ENCODE measurements at places on chromosomes 1 and 21.
A peak's percentile ranks its signal among the peaks of the same experiment; 100 is the strongest.

DNA sequence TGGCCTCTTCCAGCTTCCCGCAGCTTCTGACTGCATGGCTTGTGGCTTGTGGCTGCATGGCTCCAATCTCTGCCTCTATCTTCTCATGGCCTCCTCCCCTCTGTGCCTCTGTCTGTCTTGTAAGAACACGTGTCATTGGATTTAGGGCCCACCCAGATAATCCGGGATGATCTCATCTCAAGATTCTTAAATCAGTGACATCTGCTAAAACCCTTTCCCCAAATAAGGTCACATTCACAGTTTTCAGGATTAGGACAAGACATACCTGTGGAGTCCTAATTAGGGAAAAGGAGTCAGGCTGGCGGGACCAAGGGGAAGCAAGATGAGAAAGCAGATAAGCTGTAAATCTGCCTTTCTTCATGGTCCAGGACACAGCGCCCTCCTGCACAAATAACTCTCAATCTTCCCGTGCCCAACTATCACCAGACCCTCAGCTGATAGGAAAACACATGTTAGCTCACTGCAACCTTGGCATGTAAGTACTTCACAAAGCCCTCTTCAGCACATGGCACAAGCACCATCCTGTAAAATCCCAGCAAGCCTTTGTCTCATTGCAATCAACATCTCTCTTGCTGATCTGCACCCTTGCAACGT lies 82.2 kb downstream of the SPSB1 start:
- DNase-seq: no peak

DNA sequence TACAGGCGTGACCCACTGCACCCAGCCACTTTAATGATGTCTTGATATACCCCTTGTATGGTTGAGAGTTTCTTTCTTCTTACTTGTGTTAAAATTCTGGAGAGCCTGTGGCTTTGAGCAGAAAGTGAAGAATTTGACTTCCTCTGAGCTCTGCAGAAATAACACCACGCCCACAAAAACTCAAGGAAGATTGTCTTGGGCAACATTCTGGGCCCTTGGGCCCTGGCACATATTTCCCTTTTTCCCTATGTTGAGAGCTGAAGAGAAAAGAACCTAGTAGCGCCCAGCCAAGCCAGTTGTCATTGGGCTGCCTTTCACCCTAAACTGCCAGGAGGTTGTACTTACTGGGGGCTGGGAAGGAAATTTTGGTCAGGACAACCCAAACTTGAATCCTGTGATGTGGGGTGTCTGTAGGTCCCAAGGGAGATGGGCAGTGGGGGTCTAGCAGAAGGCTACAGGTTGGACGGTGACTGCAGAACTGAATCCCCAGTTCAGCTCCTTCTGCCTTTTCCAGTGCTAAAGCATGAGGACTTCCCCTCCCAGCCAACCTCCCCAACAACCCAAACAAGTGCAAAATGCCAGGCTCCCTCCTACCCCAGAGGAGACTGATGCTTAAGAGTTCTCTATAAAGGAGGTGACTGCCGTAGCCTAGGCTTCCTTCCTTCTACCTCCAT lies 11.7 kb upstream of the SNAPIN start:
- no peak for DNase-seq

DNA sequence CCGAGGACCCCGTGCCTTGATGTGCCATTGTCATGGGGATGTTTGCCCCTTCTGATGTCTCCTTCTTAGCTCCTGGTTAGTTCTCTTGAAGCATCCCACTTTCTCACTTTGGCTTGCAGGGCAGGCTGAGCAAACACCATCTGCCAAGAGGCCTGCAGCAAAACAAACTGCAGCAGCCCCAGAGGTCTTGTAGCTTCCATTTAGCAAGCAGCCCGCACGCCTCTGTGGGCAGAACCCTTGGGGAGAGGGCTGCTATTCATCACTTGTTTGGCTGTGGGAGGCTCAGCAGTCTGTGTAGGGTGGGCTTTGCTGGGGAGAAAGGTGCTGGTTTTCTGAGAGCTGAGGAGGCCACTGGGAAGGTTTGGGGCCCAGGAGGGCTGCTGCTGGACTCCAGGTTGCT lies 56.7 kb downstream of the KCNC4 start:
- DNase-seq: no peak

- DNase-seq: no peak
These were observed 180.3 kb downstream of the DISC1 start for GRCh38 chr1:231806623-231807495.

- no peak for DNase-seq
These were observed 12.5 kb downstream of the NID1 start for GRCh38 chr1:236052232-236052993.

GRCh38 chr1:179883745-179884138 lies 1.7 kb downstream of the TOR1AIP1 start:
- peak; percentile 41 for DNase-seq

DNA sequence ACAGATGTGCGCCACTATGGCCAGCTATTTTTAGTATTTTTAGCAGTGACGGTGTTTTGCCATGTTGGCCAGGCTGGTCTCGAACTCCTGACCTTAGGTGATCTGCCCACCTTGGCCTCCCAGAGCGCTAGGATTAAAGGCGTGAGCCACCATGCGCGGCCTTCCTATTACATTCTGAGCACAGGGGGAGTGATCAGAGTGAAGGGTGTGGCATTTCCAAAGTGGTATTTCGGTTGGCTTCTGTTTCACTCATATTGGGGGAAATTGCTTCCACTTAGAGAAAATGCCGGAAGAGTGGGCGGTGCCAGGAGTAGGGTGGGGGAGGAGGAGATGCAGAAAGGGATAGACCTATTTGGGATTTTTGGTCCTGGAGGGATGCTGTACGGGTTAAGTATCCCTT lies 4.3 kb downstream of the PIK3CD start:
- no peak for DNase-seq

- no peak for DNase-seq
These were observed 113.1 kb downstream of the DNM3 start for GRCh38 chr1:171954361-171954760.

DNA sequence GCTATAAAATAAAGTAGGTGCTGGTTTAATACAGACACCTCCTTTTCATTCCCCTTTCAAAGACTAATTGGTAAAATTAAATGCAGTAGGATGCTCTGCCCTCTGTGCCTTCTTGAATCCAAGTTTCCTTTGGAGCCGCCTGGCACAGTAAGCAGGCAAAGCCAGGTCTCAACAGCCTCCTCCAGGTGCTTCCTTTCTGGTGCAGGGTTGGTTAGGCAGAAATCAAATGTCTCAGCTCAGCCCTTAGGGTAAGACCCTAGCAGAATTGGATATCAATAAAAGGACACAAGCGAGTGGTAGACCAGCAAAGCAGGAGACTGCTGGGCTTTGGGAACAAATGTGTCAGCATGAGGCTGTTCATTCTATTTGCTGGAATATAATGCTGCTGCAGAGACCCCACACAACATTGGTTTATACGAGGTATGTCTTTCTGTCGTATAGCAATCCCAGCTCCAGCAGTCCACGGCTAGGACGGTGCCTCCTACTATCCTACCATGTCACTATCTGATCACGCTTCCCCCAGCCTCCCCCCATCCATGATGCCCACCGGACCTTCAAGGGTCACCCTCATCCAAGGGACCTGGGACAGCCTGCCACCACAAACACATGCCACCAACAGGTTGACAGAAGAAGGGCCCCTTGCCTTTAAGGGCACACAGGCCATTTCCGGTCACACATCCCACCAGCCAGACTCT lies 58.4 kb downstream of the CAPN2 start:
- DNase-seq: no peak

DNA sequence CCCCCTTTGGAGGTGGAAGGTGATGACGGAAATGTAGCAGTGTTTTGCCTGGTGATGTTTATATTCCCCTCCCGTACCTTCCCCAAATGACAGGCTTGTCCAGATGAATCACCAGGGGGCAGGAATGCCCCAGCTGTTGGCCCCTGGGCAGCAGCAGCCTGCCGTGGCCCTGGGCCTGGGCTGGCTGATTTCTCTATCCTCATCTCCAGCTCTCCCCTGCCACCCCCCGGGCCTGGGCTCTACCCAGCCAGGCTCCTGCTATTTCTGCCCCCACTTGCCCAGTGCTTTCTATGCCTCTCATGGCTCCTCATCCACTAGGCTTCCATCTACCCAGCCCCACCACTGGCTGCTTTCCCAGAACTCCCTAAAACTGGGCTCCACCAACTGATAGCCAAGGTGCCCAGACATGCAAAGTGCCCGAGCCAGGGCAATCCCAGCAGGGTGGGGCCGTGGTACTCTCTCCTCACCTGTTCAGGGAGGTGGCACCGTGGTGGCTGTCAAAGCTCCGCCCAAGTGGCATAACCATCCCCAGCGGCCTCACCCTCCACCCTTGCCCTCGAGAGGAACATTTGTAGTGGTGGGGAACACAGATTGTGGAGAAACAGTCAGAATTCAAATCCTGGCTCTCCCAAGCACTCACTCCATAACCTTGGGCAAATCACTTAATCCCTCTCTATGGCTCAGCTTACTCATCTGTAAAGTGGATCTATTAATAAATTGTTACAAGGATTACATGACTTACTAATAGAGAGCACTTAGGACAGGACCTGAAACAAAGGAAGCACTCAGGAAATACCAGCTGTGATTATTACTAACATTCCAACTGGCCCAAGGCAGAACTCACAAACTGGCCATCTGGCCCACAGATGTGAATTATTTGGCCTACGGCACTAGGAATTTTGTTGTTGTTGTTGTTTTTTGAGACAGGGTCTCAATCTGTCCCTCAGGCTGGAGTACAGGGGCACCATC lies 12.8 kb upstream of the ECE1 start:
- DNase-seq: no peak

DNA sequence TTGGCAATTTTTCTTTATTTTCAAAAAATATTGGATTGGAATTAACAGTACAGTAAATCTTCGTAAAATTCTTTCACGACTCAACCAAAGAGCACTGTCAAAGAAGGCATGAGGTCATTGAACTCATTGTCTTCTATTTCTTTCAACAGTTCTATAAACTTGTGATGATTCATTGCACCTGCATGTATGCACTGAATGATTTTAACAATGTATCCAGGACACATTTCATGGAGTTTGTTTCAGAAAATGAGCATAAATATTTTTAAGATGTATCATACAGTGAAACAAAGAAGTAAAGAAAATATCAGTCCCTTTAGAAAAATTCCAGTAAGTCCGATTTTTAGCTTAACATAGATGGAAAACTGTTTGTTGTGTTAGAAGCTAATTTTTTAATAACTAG lies 33.6 kb upstream of the CD34 start:
- DNase-seq: no peak

GRCh38 chr1:168887381-168887780 lies 158.4 kb upstream of the DPT start:
- no peak for DNase-seq

DNA sequence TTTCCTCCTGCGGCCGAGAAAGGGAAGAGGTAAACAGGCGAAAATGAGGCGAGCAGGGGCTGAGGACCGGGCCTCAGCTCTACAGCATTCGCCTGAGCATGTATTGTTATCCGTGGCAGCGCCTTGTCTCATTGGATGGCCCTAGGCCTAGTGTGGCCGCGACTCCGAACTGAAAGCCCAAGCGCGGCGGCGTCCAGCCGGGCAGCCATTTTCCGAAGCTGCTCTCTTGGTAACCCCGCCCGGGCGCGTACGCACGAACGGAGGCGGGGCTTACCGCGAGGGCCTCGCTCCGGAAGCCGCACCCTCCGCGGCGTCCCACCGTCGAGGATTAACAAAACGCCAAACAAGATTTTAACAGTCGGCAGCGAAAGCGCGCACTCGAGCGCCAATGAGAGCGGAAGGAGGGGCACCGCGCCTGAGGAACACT lies 797 bp upstream of the USP1 start:
- DNase-seq: peak; percentile 94

DNA sequence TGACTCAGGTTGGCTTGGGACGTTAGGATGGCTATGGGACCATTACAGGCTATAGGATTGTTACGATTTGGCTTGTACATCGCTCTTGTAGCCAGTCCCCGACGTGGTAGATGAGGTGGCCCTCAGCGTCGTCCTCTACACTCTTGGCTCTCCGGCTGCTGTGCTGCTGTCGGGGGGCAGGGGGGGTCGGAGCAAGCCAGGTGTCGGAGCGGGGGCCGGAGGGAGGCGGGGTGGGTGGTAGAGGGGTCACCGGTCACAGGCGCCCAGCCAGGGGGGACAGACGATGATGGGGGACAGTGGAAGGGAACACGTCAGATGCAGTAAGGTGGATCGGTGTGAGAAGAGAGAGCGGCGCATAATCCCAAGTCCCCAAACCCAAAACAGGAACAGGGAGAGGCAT lies 4.7 kb downstream of the CLK2 start:
- DNase-seq: no peak

DNA sequence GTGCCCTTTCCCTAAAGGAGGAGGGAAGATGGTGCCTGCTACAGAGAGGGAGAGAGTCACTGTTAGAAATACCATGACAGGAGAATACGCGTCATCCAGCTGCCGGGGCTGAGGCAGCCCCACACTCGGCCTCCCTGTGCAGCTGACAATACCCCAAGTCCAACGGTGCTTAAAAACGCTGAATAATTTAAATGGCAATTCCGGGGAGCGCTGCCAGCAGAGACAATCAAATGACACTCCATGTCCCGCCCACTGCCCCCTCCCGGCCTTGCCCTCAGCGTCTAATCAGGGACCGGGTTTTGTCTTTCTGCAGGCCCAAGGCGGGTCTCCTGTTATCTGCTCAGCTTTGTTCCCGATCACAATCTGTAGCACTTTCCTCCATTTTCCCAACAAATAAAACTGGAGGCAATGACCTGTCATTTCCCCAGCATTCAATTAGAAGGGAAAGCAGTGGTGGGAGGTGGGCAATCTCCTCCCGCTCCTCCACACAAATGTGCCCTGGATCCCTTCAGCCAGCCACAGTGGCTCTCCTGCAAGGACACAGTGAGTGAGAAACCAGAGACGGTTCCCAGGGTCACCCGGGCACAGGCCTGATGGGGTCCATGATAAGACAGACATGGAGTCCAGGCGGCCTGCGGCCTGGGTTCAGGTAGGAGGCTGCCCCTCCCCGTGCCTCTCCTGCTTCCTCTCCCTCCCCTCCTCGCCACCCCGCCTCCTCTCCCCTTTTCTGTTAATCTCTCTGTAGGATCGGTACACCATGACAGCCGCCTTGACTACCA lies 42.7 kb upstream of the AJAP1 start:
- DNase-seq: no peak

- DNase-seq: no peak
These were observed at the start of gene PLPP3 for GRCh38 chr1:56578963-56579875. PLPP3 (minus strand) TSS chr1:56579563; CDS start chr1:56579016, 547 bp downstream.

GRCh38 chr1:30787266-30787665 lies 29.7 kb upstream of the LAPTM5 start:
- DNase-seq: no peak

GRCh38 chr1:59276439-59276851 lies 20.4 kb upstream of the FGGY start:
- no peak for DNase-seq

- DNase-seq: no peak
These were observed 915.2 kb downstream of the TTLL7 start for GRCh38 chr1:83083589-83084224.
